ENCODE measurements at places on chromosomes 2 and 18.
A peak's percentile ranks its signal among the peaks of the same experiment; 100 is the strongest.

GRCh38 chr2:186544255-186544675 is 45.6 kb upstream of the ITGAV start:
- peak; percentile 64 for DNase-seq

DNA sequence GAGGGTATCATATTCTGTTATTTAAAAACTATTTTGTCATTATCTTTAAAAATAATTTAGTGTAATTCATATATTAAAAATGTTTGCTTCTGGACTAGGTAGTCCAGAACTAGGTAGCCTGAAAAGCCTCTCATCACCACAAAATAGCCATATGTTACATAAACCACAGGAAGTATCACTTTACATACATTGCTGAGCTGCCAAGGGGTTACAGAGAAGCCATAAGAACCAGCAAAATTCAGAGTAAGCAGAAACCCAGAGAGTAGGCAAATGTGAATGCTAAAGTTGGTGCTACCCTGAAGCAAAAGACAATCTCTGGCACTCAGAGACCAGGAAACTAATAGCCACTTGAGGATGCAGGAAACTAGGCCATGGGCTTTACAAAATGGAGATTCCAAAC is 60.9 kb downstream of the LOXHD1 start:
- no peak for DNase-seq

DNA sequence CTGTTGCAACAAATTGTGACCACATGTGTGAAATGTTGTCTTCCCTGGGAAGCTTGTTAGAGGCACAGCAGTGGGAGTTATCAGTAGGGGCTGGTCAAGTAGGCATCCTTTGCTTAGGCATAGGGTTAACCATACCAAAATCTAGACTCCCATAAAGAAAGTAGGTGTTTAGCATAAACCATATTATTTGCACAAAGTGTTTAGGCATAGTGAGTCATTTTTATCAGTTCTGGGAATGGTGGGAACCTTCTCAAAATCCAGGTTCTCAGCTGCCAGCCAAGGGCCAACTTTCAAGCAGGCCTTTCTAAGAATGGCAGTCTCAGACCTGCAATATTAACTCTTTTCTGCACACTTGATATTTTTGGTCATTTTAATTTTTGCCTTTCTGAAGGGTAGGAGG is 88.5 kb downstream of the RAB3GAP1 start:
- no peak for DNase-seq

GRCh38 chr2:64937687-64938491 is 51.3 kb upstream of the SLC1A4 start:
- no peak for DNase-seq

DNA sequence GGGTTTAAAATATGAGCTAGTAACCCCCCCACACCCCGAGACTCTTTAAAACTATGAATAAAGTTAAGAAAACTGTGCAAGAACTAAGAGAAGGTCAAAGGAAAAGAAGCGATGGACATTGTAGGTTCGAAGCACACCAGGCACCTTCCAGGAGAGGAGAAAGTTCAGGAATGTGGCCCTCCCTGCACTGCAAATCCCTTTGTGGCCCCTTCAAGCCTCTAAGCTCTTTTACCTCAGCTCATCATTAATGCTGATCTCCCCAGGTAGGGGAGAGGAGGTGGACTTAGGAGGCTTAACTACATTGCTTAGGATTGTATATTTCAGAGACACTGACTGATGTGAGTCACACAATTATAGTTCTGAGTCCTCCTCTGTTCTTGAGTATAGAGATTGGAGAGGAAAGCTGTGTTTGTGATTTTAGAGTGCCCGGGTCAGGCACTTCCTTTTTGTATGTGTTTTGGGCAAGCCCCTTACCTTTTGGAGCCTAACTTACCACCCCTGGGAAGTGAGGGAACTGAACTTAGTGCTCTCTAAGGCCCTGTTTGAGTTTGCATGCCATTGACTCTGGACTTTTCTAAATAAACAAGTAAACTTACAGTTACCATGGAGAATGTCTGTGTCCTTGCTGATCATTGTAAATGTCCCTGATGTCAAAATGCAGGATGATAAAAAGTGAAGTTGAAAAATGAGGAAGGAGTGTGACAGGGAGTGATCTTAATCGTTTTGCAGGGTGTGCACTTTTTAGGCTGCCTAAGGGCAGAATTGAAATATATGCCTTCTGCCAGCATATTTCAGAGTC is 140.8 kb upstream of the ZEB2 start:
- DNase-seq: no peak

- no peak for DNase-seq
Measured at GRCh38 chr18:33440060-33441043, at the start of gene CCDC178. Gene CCDC178, minus strand, starts transcription at chr18:33440721. Its CDS starts 28,633 bp downstream, at chr18:33412088.

Measured in GM04504 (cell line).